ENCODE measurements at places on chromosomes 1 and 21.

- no peak for DNase-seq
Measured at GRCh38 chr1:227895828-227896685, 51.7 kb downstream of the WNT9A start.

DNA sequence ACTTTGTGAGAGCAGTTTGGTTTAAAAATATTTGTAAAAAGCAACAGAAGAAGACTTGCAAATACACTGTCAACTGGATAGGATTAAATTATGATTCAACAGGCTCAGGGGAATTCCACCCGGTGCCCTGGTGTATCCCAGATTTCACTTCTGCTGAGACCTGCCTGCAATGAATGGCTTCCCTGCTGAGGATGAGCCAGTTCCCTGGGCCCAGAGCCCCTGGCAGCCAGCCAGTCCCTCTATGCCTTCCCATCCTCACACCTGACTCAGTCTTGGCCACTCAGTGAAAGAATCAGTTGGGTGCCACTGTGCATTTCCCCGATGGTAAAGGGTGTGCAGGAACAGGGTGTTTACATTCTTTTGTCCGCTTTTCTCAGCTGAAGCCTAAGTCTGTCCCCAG is 64.4 kb downstream of the KCTD3 start:
- peak; percentile 6 for DNase-seq

DNA sequence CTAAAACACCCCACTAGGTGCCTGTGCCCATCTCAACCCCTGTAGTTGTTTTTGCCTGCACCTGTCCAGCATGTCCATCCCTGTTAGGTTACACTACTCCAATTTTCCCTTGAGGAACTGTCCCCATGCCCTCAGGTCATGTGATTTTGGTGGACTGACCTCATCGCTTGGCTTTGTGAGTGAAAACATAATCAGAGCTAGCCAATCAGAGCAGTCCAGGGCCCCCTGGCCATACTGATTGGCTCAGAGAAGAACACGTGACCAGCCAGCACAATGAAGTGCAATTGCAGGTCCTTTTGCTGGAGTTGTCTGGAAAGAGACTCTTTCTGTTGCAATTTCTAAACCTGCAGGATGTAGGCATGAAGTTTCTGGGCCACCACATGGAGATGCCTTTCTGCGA is 303.3 kb upstream of the PROX1 start:
- DNase-seq: no peak

GRCh38 chr1:8116894-8117264 is 90.8 kb upstream of the ERRFI1 start:
- DNase-seq: no peak

- DNase-seq: no peak
Measured at GRCh38 chr1:32868806-32869455, 1.8 kb downstream of the FNDC5 start.

DNA sequence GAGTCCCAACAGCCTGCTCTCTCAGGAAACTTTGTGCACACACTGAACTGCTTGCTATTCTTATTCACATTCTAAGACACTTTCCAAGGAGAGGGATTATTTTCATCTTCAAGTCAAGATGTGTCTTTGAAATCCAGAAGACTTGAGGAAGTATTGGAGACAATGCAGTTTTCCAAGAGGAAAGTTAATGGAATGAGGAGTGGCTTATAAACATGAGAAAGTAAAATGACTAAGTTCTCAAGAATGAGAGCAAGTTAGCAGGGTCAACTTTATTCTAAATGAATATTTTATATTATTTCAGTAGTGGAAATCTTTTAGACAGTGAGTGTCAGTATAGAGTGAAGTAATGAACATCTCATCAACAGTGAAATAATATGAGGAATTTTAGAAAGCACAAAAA is 1239.3 kb downstream of the MRPL39 start:
- DNase-seq: peak; percentile 13

- no peak for DNase-seq
Measured at GRCh38 chr1:1001057-1001783, 1.3 kb upstream of the HES4 start.

DNA sequence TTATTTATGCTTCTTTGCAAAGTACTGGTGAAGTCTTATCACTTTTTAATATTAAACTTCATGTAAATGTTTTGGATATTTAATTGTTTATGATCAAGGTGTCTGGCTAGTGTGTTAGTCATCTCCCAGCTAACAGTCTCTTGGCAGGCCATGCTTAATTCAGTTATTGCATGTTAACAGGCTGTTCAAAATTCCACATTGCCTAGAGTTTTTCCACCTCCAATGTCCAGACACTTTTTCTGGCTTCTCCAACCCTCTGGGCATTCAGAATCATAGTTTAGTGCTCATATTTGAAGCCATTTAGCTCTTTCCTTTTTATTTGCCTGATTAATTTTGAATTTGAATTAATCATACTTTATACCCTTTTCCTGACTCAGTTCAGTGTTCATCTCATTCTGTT is 69.2 kb downstream of the OLFML2B start:
- no peak for DNase-seq

GRCh38 chr1:98047171-98047570 is 126.3 kb upstream of the DPYD start:
- DNase-seq: no peak

DNA sequence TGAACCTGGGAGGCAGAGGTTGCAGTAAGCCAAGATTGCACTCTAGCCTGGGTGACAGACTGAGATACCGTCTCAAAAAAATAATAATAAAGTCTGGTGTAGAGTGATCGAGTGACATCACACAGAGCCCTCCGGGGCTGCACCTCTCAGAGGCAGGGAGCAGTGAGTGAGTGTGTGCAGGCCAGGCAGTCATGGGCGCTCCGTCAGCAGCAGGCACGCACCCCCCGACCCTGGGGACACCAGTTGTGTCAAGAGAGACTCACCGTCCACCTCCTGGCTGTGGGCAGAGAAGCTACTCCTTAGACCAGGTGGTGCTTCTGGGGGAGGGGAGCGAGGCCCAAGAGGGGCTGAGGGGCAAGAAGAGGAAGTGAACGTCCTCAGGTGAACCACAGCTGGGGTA is 91.8 kb downstream of the SIK1 start:
- DNase-seq: no peak

- DNase-seq: no peak
Measured at GRCh38 chr1:41241749-41242341, at the start of gene SCMH1. Gene SCMH1, minus strand, starts transcription at chr1:41242306. Its CDS starts 56,173 bp downstream, at chr1:41186133.

GRCh38 chr1:160154790-160155189 is 3.4 kb downstream of the ATP1A4 start:
- DNase-seq: no peak

DNA sequence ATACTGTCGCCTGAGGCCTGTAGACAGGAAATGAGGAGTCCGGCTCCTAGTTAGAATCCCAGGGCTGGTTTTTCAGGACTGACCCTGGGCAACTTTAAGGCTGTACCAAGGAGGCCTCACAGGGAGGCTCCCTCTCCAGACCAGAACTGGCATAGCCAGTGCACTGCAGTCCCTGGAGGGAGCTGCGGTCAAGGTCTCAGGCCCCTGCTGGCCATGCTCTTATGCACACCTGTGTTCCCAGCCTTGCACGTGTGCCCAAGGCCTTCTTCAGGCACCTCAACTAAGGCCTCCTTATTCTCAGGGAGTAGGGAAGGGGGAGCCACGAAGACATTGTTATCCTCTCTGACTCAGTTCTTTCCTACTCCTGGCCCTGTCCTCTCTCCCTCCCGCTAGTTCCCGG is 22.0 kb upstream of the IFNAR1 start:
- no peak for DNase-seq

DNA sequence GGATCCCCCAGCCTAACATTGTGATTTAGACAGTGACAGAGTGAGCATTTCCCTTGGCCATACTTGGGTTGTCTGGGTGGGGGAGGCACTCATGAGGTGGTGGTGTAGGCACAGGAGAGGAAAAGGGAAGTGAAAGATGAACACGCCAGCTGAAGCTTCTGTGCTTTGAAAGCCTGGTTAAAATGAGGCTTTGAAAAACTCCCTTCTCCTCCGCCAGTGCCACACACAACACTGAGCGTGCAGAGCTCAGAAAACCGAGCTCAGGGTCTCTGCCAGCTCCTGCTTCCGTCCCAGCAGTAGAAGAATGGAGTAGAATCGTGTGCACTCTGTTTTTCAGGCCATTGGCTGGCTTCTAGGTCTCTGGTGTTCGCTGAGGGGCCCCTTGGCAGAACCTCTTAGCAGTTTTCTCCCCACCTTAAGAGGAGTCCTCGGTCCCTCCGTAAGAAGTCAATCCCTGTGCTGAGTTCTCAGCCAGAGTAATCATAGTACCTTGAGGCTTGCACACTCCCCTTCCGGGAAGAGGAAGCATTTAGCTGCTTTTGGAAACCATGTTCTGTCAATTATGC is 12.9 kb downstream of the PLEKHM2 start:
- DNase-seq: no peak

DNA sequence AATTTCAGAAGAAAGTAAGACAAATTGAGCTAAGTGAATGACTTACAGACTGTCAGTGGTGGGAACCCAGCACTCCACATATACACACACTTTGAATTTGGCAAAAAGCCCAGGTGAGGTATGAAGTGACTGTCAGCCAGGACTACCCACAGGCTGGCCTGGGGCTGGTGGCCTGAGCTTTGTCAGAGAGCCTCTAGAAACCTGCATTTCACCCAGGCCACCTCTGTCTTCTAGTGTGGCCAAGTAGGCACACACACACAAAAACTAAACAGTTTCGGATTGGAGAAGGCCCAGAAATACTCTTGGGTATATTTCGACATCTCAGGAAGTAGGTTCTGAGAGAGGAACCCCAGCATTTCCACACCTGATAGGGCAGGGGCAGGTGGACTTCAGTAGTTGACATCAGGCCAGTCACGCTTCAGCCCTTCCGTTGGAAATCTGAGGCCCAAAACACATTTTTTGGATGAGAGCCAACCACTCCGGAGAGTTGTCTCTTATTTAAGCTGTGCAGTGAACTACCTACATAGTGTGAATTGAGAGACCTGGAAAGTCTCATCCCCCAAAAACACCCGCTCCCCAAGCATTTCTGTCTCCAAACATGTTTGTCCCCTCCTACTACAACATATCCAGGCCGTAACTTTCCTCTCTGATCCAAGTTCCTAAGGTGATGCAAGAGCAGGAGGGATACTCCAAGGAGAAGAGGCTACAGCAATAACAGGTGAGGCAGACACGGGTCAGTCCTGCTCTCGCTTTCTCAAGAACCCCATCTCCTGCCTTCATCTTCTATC is 167.2 kb upstream of the PROX1 start:
- DNase-seq: no peak

DNA sequence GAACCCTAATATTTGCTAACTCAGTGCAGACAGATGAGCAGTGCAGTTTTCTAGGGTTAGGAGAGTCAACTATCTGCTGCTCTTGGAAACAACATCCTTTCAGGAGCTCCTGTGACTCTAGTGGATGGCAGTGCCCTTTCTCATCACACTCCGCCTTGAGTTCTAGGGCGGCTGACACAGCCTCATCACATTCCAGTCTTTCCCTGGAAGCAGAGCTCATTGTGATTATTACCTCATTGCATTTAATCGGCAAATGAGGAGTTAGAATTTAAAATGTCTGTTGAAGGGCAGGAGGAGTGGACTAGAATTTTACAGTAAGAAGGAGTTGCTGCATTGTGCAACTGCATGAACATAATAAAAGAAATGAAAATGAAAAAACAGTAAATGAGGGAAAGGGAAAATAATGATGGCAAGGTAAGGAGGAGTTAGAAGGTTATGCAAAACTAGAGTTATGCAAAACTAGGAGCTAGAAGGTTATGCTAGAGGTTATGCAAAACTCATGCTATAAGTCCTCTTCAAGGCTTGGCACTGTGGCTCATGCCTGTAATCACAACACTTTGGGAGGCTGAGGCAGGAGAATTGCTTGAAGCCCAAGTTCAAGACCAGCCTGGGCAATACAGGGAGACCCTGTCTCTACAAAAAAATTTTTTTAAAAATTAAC is 6.9 kb upstream of the PTGFRN start:
- DNase-seq: no peak

DNA sequence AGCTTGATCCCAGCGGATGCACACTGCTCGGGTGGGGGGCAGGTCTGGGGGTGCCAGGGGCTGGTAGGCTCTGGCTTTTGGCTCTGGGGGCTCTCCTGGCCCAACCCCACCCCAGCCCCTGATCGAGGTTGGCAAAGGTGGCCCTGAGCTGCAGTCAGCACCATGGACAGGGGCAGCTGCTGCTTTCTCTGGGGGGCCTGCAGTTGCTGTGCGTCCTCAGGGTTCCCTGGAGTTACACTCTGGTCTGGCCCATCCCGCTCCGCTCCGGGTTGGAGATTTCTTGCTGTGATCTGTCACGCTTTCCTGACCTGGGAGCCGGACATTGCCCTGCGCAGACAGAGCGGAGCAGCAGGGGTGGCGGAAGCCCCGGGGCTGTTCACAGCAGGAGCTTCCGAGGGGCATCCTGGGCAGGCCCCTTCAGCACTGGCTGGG is 8.0 kb upstream of the PLCH2 start:
- DNase-seq: no peak

DNA sequence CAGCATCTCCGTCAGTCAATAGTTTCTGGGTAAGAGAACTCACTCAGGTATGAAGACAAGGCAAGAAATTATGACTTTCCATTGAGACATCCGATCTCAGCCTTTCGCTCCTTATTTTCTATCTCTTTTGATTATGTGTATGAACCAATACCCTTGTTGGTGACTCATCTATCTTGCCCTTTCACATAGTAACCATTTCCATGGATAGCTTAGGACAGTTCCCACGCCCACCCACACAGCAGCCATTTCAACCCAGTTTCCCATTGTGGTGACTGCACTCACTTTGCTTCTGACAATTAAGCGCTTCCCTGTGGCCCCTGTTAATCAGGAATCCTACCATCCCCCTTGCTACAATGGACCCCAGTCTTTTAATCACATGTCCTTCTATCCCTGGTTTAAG is 210.6 kb upstream of the ADGRL2 start:
- no peak for DNase-seq

- DNase-seq: no peak
Measured at GRCh38 chr1:167092653-167093052, 1.2 kb upstream of the STYXL2 start.

DNA sequence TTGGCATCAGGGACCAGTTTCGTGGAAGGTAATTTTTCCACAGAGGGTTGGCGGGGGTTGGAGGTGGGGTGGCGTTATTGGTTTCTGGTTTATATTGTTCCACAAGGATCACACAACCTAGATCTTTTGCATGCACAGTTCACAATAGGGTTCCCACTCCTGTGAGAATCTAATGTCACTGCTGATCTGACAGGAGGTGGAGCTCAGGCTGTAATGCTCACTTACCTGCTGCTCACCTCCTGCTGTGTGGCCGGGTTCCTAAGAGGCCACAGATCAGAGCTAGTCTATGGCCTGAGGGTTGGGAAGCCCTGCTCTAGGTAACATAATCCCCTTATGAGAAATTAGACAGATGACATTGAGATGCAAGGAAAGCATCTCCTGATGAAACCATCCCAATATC is 12.6 kb downstream of the GBP5 start:
- DNase-seq: no peak

GRCh38 chr21:41403966-41404365 is 22.1 kb upstream of the MX1 start:
- DNase-seq: no peak

GRCh38 chr1:21865943-21866706 is 54.1 kb downstream of the LDLRAD2 start:
- DNase-seq: no peak

DNA sequence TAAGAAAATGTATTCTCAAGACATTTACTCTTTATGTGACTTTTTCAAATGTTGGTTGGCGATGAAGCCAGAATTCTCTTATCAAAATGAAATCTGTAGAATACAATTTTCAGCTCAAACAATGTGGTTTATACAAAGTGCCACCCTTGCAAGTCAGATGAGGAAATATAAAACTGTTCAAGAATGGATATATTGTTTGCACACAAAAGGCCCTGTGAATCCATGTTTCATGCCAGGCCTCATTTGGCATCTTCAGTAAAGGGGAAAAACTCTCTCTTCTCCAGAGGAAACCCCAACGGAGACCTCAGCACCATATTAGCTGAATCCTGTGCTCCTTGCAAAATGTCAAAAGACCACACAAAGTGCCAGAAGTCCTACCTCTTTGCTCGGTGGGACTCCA is 310.4 kb downstream of the RRAGC start:
- DNase-seq: no peak
